ENCODE measurements at places on chromosomes 6 and 20.

- no peak for DNase-seq
Observed at GRCh38 chr20:4828830-4829513, 107.3 kb downstream of the PRND start.

DNA sequence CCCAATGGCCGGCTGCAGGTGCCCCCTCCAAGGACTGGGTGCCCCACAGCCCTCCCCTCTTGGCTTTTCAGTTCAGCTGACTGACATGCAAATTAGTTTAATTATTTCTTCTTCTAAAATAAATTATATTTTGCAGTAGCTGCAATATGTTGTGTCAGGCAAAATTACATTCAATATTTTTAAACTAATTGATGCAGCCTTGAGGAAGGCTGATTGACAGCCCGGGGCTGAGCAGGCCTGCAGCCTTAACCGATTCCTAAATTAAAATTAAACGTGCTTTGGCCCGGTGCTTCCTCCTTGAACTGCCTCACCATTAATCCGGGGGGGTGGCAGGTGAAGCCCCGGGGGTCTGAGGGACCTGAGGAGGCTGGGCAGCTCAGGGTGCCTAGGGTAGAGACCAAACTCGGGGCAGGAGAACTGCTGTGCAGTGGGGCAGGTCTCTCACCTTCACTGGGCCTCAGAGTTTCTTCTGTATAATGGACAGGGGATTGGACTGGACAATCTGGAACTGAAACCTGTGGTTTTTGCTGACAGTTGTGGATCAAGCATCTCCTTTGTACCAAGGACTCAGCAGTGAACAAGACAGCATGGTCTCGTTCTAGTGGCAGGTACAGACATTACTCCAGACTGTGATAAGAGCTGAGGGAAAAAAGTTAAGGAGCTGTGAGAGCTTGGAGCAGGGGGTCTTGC, 72.5 kb downstream of the CD40 start:
- DNase-seq, result no peak

GRCh38 chr6:13038315-13038714, 290.0 kb downstream of the TBC1D7 start:
- DNase-seq, result no peak

GRCh38 chr20:39674842-39675241, 712.7 kb downstream of the DHX35 start:
- DNase-seq, result no peak

DNA sequence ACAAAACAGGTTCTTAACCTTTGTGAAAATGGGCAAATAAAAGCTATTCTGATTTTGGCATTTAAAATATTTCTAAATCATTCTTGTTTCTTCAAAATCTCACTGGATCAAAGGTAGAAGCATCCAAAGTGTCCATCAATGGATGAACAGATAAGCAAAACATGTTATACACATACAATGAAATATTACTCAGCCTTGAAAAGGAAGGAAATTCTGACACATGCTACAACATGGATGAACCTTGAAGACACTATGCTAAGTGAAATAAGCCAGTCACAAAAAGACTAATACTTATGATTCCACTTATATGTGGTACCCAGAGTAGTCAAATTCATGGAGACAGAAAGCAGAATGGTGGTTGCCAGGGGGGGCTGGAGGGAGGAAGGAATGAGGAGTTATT, 45.9 kb downstream of the SNX14 start:
- no peak for DNase-seq

DNA sequence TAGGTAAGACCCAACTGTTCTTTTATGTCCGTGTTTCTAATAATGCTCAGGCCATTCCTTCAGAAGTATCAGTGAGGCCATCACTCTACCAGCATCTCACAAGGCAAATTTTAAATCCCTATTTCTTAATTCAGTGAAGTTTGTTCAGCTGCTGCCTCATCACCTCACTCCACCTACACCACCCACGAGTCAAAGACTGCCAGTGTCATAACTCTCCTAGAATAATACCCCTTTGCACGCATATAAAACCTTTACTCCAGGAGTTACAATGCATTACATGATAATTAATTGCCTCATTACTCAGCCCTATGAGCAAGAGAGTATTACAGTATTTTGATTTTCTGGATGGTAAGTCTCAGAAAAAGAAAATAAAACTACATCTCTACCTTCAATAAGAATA, 793.6 kb downstream of the TFAP2A start:
- DNase-seq, result peak; percentile 29

- no peak for DNase-seq
Observed at GRCh38 chr20:32203356-32204204, 4.0 kb downstream of the PLAGL2 start.

- no peak for DNase-seq
Observed at GRCh38 chr6:22632581-22633145, 63.3 kb downstream of the HDGFL1 start.

DNA sequence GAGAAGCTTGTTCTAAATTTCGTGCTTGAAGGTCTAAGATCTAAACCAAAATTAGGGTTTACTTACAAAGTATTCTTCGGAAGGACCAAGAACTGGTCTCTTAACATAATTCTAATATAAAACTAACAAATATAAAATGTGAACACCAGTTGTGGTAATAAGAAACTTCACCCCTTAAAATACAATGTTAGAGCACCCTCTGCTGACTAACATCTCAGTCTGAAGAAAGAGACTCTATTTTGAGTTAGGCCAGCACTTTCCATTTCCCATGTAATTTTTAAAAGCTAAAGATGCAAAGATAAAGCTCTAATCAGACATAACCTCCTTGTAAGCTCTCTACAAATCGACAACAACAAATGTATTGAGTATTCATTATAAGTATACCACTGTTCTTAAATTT, 24.6 kb downstream of the ATG5 start:
- DNase-seq, result peak; percentile 68

DNA sequence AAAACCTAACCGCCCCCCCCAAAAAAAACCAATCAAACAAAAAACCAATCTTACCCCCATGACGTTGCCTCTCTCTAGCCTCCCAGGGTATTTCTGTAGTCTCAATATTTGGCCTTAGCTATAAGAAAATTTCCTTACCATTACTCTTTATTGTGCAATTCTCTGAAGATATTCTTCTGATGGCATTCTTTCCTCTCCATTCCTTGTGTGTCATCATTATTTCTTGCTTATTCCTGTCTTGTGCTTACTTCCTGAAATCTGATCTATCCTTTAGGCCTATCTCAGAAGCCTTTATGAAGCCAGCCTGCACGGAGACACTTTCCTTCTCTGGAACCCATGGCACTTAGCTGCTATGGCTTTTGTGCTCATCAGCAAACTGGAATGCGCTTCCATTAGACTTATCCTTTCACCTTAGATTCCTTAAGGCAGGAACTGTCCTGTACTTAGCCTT, 65.9 kb upstream of the DDR1 start:
- DNase-seq, result peak; percentile 92

- DNase-seq, result peak; percentile 35
Observed at GRCh38 chr6:30887901-30888815, 3.8 kb downstream of the DDR1 start.

All from AG10803 (cell line).